Vagina (tissue), 2 donors: ENCODE measurements at places on chromosomes 13 and 19.
A peak's percentile ranks its signal among the peaks of the same experiment; 100 is the strongest.

- no peak for DNase-seq
These were observed 100.3 kb upstream of the PCDH17 start for GRCh38 chr13:57531256-57531655.

GRCh38 chr13:108227651-108228272 lies 9.6 kb downstream of the ABHD13 start:
- DNase-seq: no peak

DNA sequence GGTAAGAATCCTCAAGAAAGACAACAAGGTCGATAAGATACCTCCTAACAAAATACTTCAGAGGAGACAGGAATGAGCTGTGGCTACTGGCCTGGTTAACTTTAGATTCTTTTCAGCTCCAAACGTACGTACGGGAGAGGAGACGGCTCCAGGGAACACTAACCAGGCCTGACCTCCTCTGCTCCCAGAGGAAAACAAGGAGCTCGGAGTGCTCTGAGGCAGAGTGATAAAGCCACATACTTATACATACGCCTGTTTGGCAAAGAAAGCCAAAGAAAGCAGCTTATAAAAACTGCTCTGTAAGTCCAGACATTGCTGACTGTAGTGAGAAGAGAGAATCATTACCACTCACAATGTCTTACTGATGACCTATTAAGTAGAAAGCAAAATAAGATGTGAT lies 263.9 kb downstream of the MZT1 start:
- no peak for DNase-seq

- no peak for DNase-seq
These were observed 22.5 kb downstream of the CCDC8 start for GRCh38 chr19:46390866-46391265.

DNA sequence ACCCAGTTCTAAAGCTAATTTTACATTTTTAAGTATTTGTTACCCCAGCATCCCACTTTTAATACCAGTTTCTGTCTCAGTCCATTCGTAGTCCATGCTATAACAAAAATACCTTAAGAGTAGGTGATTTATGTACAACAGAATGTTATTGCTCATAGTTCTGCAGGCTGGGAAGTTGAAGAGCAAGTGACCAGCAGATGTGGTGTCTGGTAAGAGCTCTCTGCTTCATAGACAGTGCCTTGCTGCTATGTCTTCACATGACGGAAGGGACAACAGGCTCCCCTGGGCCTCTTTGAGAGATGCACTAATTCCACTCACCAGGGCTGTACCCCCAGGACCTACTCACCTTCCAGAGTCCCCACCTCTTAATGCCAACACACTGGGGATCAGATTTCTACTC lies 96.6 kb downstream of the COL4A2 start:
- no peak for DNase-seq

DNA sequence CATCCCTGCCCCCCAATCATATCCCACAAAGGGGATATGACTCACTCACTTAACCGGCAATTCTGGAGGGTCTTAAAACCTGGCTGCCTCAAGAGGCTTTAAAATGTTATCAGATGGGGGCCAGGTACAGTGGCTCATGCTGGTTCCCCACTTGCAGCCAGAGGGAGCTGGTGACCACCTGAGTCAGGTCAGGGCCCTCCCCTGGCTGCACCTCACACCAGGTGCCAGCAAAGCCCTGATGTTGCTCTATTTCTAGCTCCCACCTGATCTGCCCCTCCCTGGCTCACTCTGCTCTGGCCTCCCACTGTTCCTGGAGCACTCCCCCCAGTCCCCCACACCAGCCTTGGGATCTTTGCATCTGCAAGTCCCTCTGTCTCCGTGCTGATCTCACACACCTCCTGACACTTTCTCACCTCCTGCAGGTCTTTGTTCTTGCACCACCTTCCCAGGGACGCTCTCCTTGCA lies 14.2 kb downstream of the HPN start:
- DNase-seq: no peak

GRCh38 chr19:35755131-35755549 lies 1.7 kb downstream of the HSPB6 start:
- peak; percentile 95 for DNase-seq

GRCh38 chr19:53978975-53979801 lies 12.2 kb upstream of the CACNG6 start:
- no peak for DNase-seq

DNA sequence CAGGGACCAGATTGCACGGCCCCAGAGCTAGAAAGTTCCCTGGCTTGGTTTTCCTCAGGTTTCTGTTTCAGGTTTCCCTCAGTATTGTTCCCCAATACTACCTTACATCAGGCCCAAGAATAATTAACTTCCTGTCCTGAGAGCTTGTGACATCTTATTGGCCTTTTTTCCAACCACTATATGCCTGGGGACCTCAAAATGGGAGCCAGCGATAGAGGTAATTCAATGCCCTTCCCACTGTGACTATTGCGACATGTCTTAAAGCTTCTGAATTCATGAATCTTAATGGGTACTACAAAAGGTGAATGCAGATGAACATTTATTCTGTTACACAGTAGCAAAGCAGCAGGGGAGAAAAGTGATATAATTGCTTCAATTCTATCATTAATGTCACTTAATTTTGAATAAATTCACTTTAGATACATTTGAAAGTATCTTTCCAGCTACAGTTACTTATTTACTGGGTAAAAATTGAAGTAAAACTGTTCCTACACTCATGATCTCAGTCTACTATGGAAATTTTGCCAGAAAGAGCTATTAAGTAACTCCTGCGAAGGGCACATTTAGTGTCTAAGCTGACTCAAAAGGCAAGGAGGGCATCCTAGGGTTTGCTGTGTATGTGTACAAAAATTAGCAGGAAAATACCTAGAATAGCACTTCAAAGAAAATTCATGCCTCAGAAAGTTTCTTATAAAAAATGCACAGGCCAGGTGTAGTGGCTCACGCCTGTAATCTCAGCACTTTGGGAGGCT lies 4.1 kb downstream of the CRYL1 start:
- DNase-seq: no peak

GRCh38 chr13:79782541-79783205 lies 301.7 kb downstream of the NDFIP2 start:
- no peak for DNase-seq

- DNase-seq: no peak
These were observed 614.6 kb upstream of the SPRY2 start for GRCh38 chr13:80955501-80955900.

GRCh38 chr13:40984668-40985366 lies 34.3 kb downstream of the ELF1 start:
- DNase-seq: no peak

DNA sequence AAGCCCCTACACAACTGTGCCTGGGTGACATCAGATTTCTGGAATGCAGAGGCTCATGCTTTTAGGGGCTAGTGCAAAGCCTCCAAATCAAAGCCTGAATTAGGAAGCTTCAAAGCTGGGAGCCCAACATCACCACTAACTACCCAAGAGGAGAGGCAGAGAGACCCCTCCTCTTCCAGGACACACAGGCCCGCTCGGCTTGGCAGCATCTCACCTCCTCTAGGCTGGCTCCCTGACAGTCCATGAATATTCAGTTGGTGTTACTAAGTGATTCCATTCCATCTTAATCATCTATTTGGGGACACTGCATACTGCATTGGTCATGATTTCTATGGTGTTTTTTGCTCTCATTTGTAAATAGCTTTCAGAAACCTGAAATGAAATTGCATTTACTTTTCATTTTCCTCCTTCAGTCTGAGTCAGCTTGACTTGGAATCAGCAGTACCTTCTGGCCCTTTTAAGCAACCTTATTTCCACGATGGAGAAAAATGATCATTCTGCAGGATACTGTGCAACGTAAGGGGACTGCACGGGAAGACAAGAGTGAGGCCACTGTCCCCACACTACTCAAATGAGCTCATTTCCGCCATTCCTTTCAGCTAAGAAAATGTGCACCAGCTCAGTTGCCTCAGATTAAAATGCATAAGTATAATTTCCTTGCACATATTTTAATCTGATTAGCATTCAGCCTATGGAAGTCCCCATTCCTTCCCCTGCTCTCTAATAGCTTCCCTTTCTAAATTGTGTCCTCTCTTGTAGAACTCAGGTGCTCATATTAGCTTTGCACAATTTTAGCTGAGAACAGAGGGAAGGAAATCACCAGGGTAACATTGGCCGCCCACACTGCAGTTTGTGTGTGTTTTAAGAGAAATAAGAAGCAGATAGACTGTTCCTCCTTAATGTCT lies 219.9 kb downstream of the RFC3 start:
- DNase-seq: no peak

GRCh38 chr19:40802300-40803169 lies 3.5 kb downstream of the EGLN2 start:
- no peak for DNase-seq

DNA sequence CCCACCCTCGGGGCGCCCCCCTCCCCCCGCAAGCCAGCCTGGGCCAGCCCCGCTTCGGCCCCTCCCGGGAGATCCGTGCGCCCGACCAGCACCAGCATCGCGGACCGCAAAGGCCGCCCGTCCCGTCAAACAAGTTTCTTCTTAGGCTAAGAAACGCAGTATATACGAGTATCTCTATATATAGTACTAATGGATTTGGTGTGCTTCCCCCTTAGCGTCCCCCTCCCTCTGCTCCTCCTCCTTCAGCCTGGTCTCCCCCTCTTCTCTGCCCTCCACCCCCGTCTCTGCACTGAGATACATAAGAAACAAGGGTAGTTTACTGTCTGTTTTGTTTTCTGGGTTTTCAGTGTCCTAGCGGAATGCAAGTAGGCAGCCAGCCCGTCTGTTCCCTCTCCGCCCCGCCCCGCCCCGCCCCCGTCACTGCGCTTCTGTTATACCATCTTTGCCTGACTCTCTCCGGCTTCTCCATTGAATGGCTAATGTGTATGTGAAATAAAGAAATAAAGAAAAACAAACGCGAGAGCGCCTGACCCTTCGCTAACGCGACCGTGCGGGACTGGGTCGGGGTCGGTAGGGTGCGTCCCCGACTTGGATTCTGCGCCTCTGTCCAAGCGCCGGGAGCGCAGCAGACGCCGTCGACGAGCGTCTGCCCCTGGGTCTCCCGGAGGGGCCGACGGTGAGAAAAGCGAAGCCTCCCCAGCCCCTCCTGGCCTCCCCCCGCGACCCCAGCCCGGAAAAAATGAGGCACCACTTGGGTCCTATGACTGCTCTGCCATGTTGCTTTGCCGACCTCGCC lies 4.2 kb downstream of the LYL1 start:
- no peak for DNase-seq
